CD4-positive, alpha-beta T cell treated with Interleukin-6 at 100 ng/mL for 8 hours (primary cell): ENCODE measurements at places on chromosomes 5 and 9.

DNA sequence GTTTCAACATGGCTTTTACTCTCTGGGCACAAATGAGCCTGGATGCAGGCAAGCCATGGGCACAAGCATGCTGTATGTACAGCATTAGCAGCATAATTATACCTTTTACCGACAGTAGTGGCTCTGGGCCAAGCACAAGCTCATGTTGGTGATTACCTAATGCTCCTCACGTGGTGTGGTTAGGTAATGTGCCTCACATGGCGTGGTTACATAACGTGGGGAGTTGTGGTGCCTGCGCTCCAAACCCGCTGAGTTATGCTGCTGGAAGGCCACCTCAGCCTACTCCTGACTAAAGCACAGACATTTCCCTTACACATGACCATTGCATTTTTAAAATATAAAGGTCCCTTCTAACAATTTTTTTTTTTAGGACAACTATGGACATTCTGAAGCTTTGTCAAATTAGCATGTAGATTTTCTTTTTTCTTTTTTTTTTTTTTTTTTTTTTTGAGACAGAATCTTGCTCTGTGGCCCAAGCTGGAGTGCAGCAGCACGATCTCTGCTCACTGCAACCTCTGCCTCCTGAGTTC, 794.0 kb downstream of the EFNA5 start:
- DNase-seq = no peak

DNA sequence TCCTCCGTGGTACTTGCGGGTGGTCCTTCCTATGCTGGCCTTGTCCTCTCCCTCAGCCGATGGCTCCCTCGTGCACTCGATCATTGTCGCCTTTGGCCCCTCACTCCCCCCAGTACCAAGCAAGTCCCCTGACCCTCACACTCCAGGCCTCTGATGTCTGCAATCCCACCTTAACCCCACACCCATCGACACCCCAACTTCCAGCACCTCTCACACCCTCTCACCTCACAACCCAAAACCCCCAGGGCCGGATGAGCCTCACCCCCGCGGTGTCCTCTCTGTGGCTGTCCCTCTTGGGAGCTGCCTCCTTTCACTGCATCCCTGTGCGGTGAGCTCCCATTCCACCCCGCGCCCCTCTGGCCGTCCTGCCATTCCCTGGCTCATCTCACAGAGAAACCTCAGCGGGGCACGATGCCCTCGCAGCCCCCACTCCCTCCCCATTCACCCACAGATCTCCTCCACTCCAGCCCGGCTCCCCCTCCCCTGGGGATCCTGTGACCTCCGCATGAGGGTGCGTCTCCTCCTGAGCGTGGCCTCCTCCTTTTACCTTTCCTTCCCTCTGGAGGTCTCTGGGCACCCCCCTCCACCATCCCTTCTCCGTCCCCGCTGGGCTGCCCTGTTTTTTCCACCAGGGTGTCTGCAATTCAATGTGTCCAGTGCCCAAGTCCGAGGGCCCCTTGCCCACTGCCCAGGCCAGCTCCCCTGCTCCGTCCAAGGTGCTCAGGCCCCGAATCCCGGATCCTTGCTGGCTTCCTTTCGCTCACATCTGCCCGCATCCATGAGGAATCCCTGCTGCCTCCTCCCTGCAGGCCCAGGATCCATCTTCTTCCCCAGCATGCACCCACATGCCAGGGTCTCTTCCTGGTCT, 15.8 kb upstream of the RNU6ATAC start:
- DNase-seq = no peak

DNA sequence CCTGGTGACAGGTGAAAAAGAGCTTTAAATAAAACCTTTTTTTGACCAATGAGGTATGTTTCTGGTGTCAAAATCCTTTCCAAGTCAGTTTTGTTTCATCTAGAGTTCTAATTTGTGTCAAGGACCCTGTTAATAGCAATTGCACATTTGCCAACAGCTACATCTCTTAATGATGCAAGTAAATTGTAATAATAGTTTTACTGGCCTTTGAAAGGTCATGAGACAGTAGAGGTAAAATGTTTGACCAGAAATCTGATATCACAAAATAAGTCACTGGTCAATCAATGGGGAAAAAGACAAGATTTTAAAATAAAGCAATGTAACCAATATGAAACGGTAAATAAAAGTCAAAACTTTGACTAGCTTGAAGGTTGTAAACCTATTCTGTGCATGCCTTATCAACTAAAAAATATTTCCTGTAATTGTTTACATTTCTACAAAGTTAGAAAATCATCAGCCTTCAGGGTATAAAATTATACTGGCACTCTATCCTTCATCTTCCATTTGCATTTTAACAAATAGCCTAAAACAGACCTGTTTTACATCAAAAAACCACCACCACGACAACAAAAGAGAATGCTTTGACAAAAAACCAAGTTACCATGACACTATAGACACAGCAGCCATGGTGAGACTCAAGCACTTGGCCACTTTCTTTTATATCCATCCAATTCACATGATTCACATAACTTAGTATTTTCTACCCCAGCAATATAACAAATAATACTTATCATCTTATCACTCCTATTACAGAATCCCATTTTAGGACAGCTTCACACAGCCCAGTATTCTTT, 3.0 kb downstream of the NADK2 start:
- DNase-seq = no peak

GRCh38 chr5:16531063-16531648, 65.6 kb upstream of the ZNF622 start:
- no peak for DNase-seq
